HL-60 (cell line): ENCODE measurements at places on chromosomes 6 and 20.

- no peak for DNase-seq
These were observed 34.2 kb downstream of the FKBP1C start for GRCh38 chr6:63245420-63245819.

DNA sequence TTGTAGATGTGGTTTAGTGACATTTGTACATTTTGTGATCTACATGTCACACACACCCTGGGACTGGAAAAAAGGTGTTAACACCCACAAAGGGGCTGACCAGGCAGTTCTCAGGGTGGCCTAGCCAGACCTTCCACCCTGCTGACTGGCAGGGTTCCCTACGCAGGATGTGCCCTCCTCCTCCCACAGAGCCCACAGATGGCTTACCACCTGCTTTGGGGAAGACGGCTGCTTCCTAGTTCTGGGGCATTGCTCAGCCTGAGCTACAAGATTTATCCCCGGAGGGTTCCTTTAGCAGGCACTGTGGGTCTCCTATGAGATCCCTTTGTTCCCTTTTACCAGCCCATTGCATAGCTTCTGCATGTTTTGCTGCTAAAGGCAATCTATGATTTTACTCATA lies 35.1 kb downstream of the SNAP25 start:
- no peak for DNase-seq

DNA sequence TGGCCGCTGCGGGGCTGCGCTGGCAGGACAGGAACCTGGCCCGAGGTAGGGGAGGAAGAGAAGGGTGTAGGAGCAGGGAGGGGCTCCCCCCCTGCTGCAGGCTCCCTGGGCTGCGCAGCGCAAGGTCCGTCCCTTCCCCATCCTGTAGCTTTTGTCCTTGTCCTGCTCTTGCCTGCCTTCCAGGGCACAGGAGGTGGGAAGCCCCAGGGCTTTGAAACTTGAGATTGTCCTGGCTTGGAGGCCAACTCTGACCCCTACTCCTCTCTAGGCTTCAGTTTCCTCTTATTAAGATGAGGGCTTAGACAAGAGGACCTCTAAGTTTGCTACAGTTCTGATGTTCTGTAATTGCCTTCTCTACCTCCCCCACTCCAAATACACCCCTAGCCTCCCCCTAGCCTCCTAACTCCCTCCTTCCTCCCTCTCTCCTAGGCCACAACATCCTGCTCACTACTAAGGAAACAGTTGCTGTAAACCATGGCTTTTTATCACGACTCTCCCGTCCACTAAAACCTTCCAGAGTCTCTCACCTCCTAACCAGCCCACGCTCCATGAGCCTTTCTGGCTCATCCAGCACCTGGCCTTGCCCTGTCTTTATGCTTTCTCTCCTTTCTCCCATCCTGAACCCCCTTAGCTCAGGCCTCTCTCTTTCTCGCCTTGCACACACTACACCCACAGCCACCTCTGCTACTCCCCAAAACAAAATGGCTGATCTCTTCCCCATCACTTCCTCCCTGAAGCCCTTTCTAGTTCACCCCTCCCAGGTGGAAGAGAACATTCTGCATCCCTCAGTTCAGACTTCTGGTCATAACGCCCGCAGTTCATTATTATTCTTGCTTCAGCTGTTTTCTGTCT lies 10.2 kb downstream of the UNC5CL start:
- DNase-seq, result peak; percentile 20

DNA sequence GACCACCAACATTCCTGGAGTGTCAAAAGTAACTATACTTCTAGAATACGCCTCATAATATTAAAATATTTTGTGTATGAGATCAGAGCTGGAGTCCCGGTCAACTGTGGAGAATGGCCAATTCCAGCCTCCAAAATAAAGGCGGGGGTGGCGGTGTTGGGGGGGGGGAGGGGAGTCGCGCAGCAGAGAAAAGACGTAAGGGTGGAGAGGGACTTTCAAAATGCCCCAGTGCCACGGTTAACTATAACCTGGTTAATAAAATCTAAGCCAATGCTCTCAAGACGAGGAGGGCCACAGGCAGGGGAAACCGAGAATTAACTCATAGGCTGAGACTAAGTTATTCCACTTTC lies 1.3 kb downstream of the NUP153 start:
- peak; percentile 45 for DNase-seq

GRCh38 chr6:63553208-63553607 lies 19.1 kb upstream of the LOC128125822 start:
- DNase-seq, result no peak

GRCh38 chr20:25071734-25072133 lies 10.2 kb downstream of the VSX1 start:
- no peak for DNase-seq

DNA sequence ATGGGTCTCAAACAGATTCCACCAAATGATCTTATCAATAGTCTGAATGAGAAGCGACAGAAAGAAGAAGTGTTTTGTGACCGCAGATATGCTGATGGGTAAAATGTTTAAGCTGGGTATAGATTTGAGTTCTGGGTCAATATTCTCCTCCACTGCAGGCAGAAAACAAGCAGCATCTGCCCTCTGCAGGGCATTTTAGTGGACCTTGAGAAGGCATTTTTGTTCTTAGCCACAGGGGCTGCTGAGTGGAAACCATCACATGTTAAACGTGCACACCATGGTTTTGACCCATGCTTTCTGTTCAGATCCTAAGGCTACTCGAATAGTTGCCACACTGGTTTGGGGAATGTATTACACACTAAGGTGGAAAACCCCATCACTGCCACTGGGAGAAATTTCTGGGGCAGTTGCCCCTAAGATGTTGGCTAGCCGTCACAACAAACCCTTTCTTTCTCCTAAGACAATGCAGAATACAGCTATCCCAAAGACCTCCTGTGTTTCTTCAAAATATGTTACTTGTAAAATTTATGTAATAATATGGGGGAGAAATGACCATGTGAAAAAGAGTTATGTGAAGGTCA lies 5.5 kb downstream of the POU3F2 start:
- DNase-seq, result no peak

DNA sequence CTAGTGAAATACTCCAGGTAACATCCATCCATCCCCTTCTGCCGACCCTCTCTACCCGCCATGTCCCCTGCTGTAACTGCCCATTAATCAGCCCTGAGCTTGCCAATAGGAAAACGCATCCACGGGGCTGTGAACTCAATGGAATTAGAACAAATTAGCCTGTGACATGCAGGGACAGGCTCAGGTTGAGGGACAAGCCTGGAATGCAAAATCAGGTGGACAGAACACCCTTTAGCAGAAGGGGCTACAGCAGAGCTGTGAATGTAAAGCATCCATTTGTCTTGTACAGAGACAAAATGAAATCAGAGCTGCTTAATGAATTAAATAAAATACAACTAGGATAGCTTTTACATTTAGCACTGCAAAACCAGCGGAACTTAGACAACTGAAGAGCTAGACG lies 187.3 kb upstream of the SASH1 start:
- no peak for DNase-seq

DNA sequence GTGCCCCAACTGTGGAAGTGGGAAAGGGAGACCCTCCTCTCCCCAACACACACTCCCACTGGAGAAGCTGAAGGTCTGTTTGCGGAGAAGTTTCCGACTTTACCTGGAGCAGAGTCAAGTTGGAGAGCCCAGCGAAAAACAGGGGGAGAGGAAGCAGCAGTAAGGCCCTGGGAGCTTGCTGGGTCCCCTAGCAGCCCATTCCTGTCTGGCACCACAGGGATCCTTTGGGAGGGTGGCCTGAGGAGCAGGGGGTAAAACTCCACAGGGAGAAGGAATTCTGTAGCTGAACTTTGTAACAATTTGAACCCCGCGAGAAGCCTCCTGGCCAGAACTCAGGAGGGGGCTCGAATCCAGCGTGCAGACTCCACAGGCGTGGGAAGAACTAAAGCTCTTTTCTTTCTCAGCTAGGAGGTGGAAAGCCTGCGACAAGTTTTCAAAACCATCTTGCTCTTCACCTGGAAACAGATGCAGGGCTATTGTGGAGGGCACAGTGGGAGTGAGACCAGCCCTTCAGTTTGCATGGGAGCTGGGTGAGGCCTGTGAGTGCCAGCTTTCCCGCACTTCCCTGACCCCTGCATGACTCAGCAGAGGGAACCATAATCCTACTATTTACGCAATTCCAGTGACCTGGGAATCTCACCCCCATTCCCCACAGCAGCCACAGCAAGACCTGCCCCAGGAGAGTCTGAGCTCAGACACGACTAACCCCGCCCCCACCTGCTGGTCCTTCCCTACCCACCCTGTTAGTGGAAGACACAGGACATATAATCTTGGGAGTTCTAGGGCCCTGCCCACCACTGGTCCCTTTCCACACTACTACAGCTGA lies 25.8 kb downstream of the SERPINB9 start:
- DNase-seq, result no peak

DNA sequence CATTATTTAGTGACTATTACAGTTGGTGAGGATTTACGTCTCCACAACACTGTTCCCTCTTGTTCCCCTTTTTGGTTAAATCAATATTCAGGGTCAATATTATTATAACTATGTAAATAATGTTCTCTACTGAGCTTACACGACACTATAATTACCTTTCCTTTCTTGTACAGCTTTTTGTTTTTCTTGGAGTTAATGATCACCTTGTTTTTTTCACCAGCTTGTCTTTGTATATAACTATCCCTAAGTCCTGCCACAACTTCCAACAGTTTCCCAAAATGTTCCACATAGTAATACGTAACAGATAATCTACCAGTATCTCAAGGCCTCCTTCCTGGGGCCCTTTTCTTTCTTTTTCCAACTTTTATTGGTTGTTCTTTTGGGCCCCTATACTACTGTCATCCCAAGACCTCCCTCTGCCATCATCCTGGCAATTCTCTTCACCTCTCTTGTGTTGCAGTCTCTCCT lies 142.0 kb upstream of the SOX4 start:
- DNase-seq, result no peak

- DNase-seq, result no peak
These were observed 113.9 kb upstream of the STMND1 start for GRCh38 chr6:16987996-16988395.

DNA sequence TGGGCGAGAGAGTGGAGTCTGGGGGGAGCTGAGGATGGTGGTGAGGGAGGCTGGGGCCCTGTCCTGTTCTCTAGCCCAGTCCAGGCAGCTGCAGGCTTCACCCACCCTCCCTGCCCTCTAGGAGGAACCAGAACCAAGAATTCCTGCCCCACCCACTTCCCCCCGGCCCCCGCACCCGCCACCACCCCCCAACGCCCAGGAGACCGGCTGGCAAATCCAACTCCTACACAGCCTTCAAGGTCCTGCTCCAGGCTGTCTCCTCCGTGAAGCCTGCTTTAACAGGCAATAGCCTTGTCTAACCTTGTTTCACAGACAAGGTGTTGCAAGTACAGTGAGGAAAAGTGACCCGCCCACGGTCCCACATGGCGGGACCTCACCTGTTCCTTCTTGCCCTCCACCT lies 2.4 kb downstream of the SPDEF start:
- DNase-seq, result no peak

GRCh38 chr6:168035661-168036545 lies 38.4 kb downstream of the KIF25 start:
- DNase-seq, result no peak

GRCh38 chr6:149915970-149916865 lies 6.7 kb downstream of the RAET1G start:
- no peak for DNase-seq

- no peak for DNase-seq
These were observed 433.9 kb upstream of the MAP3K7 start for GRCh38 chr6:91020744-91021143.

DNA sequence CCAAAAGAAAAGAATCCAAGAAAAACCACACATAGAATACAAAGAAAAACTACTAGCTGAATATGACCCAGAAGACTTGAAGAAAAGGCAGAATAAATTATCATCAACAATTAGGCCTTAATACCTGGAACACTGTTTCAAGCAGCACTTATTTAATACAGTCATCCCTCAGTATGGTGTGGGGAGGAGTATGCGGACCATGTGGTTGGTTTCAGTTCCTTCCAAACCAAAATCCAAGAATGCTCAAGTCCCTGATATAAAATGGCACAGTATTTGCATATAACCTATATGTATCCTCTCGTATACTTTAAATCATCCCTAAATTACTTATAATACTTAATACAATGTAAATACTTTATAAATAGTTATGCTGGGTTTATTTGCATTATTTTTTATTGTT lies 16.1 kb downstream of the CDK19 start:
- no peak for DNase-seq

- DNase-seq, result no peak
These were observed 85.9 kb downstream of the SNAP25 start for GRCh38 chr20:10304471-10305046.

DNA sequence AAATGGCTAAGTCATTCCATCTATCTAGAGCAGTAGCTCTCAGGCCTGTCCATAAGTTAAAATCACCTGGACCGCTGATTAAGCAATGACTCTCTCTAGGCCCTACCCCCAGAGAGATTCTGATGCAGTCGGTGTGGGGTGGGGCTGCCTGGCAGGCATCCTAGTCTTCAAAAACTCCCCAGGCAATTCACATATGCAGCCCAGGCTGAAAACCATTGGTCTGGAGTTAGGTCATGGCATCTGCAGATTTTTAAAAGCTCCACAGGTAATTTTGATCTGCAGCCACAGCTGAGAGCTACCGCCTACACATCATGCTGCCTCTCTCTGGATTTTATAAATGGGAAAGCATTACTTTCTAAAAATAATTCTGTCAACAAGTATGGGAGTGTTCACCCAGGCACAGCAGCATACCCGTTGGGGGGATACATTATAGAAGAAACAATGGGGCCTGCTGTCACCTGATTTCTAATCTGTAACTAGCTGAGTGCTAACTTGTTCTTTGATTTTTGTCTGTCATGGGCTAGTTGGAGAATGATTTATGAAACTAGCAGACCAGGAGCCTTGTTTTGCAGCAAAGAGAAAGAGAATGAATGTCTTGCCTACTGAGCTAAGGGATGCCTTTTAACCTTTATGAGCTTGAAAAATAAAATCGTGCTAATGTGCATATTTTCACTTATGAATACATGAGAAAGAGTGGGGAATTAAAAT lies 44.1 kb upstream of the ATXN1 start:
- DNase-seq, result no peak

DNA sequence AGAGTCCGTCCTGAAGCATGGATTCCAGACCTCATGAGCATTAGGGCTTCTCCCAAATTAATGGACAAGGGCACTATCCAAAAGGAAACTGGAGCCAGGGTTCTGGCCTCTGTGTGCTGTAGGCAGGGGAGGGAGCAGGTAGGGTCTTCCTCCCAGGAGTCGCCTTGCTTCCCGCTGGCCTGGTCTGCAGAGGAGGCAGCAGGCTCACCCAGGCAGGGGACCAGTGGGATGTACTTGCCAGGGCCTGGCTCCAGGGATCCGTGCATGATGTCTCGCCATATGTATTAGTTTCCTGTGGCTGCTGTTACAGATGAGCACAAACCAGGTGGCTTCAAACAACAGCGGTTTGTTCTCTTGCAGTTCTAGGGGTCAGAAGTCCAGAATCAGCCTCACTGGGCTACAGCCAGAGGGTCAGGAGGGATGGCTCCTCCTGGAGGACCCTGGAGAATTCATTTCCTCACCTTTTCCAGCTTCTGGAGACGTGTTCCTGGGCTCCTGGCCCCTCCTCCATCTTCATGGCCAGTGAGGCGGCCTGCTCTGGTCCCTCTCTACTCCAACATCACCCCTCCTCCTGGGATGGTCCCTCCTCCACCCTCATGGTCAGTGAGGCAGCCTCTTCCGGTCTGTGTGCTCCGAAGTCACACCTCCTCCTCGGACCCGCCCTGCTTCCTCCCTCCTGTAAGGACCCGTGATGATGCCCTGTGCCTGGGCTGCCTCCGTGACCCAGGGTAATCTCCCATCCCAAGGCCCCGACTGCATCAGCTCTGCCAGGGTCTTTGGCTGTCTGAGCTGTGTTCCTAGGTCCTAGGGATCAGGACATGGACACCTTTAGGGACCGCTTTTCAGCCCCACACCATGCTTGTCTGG lies 329.1 kb downstream of the CDH4 start:
- no peak for DNase-seq

- DNase-seq, result no peak
These were observed 69.9 kb upstream of the POU3F2 start for GRCh38 chr6:98764373-98764911.
